ENCODE measurements at places on chromosomes 5 and 9. TPM values are rescaled to one million over a fixed set of nuclear protein-coding genes. Genes with fewer than 3 reads are reported as not detected.

Gene SPATA31A5
- not detected for total RNA-seq

Gene FBN2
- not detected for total RNA-seq

Gene TRAF1
- total RNA-seq, result 12.2 TPM

Gene GABBR2
- total RNA-seq, result not detected

Gene HAVCR2
- total RNA-seq, result 2.6 TPM

Gene ZDHHC11
- 1.7 TPM for total RNA-seq

Gene LCN9
- not detected for total RNA-seq

Gene CD180
- 16.4 TPM for total RNA-seq

Gene CD72
- total RNA-seq, result 110 TPM

Gene SLC6A19
- not detected for total RNA-seq

Gene ANP32B
- total RNA-seq, result 150 TPM

DNA sequence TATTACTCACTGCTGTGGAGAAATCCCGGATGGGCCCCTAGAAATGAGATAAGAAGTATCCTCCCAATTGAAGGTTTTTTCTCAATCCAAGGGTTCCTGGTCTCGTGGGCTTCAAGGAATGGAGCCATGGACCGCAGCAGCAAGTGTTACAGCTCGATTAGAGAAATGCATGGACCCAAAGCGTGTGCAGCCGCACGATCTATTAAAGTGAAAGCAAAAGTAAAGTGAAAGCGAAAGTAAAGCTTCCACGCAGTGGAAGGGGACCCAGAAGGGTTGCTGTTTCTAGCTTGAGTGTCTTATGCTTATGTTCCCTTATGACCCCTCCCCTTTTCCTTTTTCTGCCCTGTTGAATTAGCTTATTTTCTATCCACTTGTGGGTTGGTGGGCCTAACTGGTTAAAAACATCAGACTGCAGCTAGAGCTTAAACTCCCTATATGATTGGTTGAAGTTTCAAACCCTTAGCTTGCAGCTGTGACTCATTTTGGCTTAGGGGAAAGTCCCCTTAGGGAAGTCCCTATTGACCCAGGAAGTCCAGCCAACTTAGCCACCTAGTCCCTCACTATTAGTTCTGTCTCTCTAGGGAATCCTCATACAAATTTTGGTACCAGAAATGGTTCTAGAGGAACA, 1111.8 kb downstream of the TAF11L14 start:
- peak; percentile 87 for DNase-seq

DNA sequence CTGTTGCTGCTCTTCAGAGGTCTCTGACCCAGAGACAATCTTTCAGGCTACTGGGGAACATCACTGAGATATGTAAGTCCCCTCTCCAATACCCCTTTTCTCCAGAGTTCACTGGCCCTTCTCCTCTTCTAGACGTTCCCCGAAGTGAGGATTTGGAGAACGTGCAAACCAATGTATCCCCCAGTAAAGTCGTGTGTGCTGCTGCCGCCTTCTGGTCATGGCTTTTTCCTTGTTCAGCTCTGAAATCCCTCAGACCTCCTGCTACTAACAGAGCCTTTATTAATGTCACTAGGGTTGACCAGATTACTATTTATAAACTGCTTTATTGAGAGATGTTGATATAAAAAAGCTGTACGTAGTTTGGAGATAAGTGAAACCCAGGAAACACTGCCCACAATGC, 1028.6 kb downstream of the CDH9 start:
- no peak for DNase-seq

- DNase-seq, result no peak
Observed at GRCh38 chr9:113711251-113711650, 164.9 kb upstream of the ZNF618 start.

GRCh38 chr5:104955479-104955878, 1392.9 kb upstream of the NUDT12 start:
- no peak for DNase-seq

- no peak for DNase-seq
Observed at GRCh38 chr5:156273325-156273724, 53.6 kb upstream of the SGCD start.

DNA sequence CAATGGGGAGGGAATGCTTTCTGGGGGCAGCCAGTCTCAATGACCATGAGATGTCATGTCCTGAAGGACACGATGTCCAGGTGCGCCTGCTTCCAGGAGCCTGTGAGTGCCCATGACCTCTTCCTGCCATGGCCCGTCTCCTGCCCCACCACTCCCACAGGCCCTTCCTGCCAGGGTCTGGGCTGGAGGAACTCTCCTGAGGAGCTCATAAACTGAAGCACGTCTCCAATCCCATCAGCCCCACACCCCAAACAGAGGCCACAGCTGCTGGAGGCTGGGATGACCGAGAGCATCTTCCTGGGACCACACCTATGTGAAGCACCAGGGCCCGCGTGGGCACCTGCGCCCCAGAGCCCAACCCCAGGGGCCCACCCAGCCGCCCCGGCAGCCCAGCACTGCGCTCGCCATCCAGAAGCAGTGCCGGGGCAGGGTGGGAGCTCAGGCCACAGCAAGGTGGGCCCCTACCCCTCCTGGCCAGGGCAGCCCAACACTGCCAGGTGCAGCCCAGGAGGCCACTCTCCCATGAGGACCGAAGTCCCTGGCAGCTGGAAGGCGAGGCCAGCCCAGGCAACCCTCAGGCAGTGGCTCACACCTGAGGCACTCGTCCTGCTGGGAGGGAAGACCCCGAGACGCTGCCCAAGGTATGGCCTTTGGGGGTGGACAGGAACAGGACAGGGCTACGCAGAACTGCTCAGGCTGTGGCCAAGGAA, 53.9 kb upstream of the UBAC1 start:
- no peak for DNase-seq

GRCh38 chr9:113471143-113471542, 7.6 kb downstream of the RGS3 start:
- DNase-seq, result no peak

GRCh38 chr5:98419825-98420224, 353.6 kb upstream of the RGMB start:
- DNase-seq, result no peak

DNA sequence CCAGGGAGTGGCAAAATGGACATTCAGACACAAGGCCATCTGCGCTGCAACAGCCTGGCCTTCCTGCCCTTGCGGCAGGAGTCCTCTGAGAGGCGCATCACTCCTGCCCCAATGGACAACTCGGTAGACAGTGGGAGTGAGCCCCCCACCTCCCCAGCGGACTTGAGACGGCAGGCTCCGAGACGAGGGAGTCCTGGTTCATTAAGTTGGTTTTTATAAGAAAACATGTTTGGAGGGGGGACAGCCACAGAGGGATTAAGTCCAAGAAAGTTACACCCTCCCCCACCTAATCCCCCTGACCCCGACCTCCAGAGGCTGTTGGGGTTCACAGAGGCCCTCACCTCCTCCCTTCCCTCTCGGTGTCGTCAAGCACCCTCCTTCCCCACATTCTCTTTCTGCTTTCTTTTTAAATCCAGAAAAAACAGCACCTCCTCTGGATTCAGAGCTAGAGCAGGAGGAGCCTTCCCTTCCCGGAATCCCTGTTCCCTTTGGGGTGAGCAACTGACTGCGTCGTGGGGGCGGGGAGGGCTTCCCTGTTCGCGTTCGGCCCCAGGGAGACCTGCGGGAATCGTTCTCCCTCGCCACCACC, 1.8 kb upstream of the EGR1 start:
- DNase-seq, result no peak

DNA sequence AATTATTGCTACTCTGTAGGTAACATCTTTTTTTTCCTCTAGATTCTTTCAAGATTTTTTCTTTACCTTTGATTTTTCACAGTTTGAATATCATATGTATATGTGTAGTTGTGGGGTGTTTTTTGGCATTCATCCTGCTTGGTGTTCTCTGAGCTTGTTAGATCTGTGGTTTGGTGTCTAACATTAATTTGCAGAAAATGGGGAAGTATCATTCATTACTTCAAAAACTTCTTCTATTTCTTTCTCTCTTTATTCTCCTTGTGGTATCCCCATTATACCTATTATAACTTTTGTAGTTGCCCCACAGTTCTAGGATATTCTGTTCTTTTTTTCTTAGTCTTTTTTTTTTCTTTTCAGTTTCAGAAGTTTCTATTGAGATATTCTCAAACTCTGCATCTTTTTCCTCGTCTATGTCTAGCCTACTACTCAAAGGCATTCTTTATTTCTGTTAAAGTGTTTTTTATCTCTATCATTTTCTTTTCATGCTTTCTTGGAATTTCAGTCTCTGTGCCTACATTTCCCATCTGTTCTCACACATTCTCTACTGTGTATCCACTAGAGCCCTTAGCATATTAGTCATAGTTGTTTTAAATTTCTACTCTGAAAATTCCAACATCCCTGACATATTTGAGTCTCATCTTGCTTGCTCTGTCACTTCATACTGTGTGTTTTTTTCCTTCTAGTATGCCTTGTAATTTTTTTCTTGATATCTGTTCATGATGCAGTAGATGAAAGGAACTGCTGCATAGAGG, 60.1 kb upstream of the GNA14 start:
- no peak for DNase-seq

DNA sequence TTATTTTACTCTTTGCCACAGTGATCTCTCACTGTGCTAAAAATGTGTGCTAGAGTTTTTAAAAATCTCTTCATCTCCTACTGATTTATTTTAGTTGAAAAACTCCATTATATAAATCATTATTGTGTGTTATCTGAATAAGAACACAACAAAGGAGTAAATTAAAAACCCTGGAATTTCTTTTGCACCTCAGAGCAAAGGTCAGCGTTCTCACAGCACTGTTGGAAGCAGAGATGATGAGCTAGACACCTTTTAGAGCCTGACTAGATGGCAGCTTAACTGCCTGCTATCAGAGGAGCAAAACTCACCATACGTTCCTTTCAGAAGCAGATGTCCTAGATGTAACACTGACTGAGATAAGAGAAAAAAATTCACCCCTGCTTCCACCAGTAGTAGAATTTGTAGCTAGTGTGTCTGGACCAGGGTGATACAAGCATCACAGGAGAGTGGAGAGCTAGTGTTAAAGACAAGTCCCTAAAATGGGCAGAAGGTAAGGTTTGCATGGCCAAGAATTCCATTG, 147.1 kb downstream of the ENTREP1 start:
- no peak for DNase-seq

DNA sequence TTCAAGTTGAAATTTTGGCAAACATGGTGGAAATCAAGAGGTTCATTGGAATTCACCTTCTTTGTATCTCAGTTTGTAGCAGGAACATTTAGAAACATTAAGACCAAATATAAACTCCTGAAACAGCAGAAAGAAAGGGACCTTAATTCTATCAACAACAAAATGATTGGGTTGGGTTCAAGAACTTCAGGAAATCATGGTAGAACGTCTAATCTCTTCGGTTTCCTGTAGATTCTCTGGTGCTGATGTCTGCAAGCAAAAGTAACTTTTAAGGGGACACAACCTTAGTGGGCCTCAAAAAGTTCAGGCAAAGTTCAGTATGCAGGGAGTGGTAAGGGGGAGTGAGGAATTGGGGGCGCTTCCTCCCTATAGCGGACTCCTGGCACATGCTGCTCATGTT, 3.4 kb downstream of the IL33 start:
- DNase-seq, result no peak

GRCh38 chr5:35131723-35132122, 84.0 kb upstream of the AGXT2 start:
- DNase-seq, result no peak

DNA sequence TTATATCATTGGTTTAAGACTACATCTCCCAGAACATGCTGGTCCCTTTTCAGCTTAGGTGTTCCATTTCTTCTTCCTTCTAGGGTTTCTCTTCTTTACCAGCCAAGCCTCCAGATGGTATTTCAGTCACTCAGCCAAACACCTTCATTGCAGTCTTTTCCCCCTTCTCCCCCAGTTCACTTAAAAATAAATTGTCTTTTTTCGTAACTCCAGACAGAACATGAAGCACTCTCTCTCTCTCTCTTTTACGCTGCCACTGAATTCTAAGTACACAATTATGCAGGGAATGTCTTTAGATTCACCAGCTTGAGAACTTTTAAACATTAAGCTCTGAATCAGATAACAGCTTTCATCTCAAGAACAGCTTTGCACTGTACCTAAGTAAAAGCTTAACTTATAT, 419.7 kb upstream of the BRINP1 start:
- no peak for DNase-seq

- DNase-seq, result no peak
Observed at GRCh38 chr5:174205939-174206338, 160.4 kb downstream of the NSG2 start.

GRCh38 chr5:178453224-178453623, 137.0 kb downstream of the COL23A1 start:
- DNase-seq, result no peak

- no peak for DNase-seq
Observed at GRCh38 chr5:91224969-91225368, 158.1 kb downstream of the ARRDC3 start.

DNA sequence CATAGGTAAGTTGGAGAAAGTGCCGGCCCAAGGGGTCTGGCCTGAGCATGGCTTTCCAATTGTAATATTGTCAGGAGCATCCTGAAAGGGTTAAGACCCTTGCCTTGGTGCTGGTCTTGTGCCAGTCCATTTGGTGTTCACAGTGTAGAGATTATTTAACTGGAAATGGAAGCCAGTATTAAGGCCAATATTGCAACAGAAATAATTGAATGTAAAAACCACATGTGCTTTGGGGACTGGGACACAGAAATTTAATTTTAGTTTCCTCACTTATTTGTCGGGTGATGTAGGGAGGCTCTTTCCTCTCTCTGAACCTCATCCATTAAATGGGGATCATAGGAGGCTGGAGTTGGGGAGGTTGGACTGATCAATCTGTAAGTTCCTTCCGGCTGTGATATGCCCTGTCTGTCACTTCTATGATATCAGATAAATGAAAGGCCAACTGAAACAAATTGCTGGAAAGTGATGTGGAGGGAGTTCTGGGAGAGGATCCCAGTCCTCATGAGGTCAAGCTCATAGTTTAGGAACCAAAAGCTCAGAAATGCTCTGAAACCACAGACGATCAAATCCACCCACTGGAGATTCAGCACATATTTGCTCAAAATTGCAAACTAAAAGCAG, 54.8 kb upstream of the COL15A1 start:
- no peak for DNase-seq

DNA sequence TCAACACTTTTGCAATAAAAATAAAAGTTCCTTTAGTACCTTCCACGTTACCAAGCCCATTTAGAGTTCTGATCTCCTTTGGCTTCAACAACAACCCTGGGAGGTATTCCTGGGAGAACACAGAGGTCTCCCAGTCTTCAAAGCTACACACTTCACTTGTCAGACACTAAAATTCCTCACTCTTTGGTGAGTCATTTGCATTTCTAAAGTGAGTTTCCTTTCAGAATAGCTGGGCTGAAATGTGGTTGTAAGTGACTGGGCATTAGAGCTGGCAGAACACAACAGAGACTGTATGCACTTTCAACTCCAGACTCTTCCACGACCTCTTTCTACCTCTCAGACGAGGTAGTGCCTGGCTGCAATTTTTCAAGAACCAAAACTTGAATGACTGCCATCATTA, 11.5 kb upstream of the F2RL1 start:
- DNase-seq, result no peak

GRCh38 chr9:127826253-127826913, 23.7 kb downstream of the FPGS start:
- DNase-seq, result no peak

DNA sequence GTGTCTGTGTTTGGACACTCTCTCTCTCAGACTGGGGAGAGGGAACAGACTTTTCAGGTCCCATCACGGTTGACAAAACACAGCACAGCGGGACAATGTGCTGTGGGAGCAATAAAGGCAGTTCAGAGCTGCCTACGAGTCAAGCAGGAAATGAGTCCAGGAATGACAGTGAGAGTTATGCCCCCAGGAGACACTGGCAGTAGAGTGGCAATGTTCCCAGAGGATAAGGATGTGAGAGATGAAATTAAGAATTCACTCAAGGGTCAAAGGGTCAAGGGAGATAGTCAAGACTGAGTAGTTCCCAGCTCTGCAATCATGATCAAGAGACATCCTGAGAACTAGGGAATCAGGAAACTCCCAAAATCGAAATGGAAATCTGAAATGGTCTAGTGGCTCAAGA, 156.1 kb downstream of the LURAP1L start:
- no peak for DNase-seq
